ENCODE measurements at places on chromosomes 2 and 18.

GRCh38 chr2:29519338-29519925 is 402.0 kb downstream of the ALK start:
- peak; percentile 87 for DNase-seq

GRCh38 chr2:99336804-99337112 is 431 bp upstream of the EIF5B start:
- DNase-seq: no peak

DNA sequence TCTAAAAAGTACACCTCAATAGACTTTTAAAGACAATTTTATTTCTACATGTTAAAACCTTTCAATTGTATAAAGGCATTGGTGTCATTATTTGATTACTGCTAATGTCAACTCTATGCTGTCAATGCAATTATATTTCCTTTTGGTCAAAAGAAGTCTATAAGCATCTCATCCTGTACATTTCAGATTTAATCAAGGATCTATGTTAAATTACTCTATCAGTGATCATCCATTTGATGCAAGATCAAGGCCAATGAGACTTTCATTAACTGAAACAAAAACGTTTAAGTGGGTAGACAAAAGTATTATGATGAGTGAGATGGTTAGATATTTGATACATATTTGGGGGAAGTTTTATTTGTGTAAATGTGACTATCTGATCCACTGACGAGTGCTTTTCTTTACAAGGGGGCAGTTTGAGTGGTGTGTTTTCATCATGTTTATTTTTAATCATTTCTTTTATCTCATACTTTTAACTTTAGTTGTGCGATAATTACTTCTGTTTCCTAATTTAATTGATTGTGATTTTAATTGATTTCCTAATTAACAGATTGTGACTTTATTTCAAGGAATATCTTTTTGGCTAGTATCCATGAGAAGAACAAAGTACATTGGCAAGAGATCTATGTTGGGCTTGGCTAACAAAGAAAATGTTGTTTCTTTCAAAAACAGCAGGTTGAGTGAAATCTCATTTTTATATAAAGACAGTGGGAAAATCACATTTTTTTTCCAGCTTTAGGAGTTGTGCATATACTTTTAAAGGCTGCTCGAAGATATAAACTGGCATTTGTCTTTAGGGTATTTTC is 1.1 kb downstream of the ARHGAP28 start:
- no peak for DNase-seq

DNA sequence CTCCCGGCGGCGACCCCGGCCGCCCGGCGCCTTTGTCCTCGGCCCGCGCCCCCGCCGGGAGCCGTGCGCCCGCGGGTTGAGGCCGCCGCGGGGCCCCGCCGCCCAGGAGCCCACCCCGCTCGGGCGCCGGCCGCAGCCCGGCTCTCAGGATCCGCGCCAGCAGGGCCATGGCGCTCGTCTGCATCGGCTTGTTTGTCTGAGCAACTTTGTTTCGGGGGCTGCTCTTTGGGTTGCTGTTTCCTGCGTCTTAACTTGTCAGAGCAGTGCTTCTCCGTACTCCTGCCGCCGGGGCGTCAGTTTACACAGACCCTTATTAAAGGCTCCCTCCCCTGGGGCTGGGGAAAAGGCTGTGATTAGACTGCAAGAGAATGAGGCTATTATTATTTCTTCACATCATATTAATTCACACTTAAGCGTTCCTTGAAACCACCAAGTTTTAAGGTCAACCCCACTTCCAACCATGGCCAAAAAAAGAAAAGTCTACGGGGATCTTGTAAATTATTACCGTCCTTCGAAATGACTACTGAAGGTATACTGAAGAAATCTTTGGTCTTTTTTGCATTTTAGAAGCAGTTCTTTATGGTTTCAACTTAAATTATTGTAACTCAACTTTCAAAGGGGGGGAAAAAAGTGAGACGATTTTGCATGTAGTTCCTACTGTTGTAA is at the start of gene CYP27C1:
Gene CYP27C1 (minus strand): TSS at position 198 of the 666 bp plus-strand sequence. CDS start 29 bp downstream, at position 169.
- no peak for DNase-seq

GRCh38 chr2:36613801-36614200 is 15.8 kb upstream of the FEZ2 start:
- no peak for DNase-seq

Measured in fibroblast of mammary gland (primary cell).